Stimulated activated CD8-positive, alpha-beta memory T cell treated with anti-CD3 and anti-CD28 coated beads, Interleukin-15, amount 100 ng/mL, for 1 hour (primary cell): ENCODE measurements at places on chromosomes 5 and 9.

GRCh38 chr5:163910226-163910625 is 404.8 kb downstream of the MAT2B start:
- DNase-seq = no peak

DNA sequence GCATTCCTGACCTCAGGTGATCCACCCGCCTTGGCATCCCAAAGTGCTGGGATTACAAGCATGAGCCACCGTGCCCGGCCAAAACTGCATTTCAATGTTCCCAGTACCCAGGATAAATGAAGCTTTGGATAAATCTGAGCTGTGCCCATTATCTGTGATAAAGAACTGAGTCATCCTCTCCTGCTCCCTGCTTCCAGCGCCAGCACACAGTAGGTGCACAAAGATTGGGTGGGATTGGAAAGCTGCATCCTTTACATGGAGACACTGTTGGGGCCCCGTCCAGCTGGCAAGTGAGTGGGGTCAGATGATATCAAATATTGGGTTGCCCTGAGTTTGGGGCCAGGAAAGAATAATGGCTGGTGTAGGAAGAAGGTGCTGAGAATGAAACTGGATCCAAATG is 17.4 kb downstream of the SH2D3C start:
- no peak for DNase-seq

GRCh38 chr5:159681661-159682060 is 234.6 kb upstream of the ADRA1B start:
- no peak for DNase-seq

DNA sequence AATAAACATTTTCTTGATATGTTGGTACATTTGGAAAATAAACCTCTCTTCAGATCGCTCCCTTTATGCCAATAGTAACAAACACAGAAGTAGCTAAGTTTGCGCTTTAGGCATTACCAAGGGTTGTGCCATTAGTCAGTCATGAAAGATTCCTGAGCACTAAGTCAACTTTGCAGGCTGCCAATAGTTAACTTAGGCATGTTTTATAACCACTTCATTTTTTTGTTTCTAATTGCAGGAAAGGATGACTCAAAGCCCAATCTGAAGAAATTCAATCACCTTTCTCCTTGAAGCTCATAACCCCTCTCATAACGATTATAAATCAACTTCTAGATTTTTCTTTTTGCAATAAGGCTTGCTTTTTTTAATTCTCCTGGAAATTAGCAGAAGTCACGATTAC is 517.0 kb downstream of the AGTPBP1 start:
- DNase-seq = no peak

- no peak for DNase-seq
These were observed 44.5 kb upstream of the DPYSL3 start for GRCh38 chr5:147554261-147554817.

DNA sequence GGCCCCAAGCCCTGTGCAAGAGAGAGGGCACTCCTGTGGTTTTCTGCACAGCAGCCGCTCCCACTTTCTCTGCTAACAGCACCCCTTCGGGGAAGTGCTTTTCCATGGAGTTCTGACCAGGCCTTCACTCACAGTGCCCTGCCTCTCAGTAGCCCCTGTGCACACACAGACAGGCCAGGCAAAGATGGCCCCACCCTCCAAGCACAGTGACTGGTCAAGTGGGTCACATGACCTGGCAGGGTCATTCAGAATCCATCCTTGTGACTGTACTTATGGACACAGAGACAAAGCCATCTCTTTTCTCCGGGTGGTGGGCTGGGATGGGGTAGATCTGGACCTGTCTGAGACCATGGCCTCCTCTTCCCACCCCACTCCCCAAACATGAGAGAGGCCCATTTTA is 82.5 kb downstream of the PSD2 start:
- no peak for DNase-seq

- no peak for DNase-seq
These were observed 9.1 kb downstream of the LRRC70 start for GRCh38 chr5:62587737-62588136.

DNA sequence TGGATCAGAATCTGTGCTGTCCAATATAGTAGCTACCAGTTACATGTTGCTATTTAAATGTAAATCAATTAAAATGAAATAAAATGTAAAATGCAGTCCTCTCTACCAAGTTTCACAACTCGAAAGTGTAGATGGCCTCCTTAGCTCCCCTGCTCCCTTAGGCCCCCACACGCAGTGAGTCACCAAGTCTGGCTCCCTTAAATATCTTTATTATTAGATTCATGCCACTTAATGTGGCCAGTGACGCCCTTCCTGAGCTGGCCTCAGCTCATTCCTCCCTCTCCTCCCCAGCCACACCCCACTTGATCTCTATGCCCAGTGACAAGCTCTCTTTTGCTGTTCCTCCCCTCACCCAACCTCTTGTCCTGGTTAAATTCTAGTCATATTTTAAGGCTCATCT is 88.4 kb upstream of the DNAH5 start:
- DNase-seq = no peak

DNA sequence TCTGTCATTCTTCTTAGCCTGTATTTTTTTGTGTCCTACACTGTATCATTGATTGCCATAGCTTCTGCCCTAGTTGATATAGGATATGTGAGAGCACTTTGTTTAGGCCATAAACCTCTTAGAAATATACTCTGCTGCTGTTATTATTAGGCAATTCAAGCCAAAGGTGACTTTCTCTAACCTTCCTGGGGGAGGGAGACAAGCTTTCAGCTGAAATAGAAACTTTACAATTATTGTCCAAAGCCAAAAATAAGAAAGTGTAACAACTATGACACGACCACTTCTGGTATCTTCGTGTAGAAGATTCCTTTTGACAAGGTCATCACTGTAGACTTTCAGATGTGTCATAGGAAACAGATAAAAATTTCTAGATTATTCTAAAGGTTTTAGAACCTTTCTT is 12.2 kb upstream of the CSNK1A1 start:
- no peak for DNase-seq

- no peak for DNase-seq
These were observed 301.9 kb downstream of the RASEF start for GRCh38 chr9:82761027-82761426.

DNA sequence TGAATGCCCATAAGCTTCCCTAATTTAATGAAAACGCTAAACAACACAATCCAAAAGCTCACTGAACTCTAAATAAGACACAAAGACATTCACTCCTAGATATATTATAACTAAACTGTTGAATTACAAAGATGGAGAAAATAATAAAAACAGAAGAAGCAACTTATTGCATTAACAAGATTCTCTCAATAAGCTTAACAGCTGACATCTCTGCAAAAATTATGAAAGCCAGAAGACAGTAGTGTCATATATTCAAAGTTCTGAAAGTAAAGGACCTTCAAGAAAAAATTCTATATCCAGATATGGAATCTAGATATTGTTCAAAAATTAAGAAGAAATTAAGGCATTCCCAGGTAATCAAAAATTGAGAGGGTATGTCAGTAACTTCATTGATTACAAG is 957.8 kb upstream of the TYRP1 start:
- DNase-seq = no peak

- no peak for DNase-seq
These were observed 179.6 kb downstream of the MLLT3 start for GRCh38 chr9:20442461-20443319.
